MCF 10A (cell line): ENCODE measurements at places on chromosomes 5 and 9.

DNA sequence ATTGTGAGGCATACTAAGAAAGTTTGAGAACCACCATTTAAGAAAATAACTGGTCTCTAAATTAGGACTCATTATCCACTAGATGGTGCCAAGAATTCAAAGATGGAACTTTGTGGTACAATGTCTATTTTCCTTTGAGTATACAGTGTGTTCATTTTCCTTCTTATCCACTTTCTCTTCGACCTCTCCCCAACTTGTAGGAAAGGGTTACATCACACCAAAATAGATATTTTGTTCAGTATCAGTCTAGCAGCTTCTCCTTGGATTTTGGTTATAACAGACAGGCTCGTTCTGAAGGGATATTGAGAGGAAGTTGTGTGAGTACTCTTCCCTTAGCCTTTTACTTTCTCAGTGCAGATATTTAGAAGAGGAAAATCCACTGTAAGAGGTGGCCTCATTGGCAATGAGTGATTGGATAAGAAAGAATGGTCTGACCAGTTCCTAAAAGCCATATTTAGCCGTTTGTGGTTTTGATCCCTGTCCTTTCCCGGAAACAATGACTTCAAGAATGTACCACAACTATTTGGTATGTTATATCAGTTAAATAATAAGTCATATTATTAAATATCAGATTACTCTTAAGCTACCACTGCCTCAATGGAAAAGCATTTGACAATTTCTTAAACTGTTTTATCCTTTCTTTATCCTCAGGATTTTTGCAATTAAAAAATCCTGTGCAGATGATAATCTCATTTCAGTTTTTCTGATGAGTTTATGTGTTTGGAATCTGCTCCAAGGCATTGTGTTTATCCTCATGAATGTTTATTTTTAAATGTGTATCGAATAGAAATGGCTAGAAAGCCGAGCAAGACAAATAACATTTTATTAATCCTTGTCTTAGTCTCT is 69.0 kb upstream of the GRAMD2B start:
- peak; percentile 90 for DNase-seq

- DNase-seq = no peak
These were observed 19.2 kb downstream of the WNK2 start for GRCh38 chr9:93203026-93203717.

DNA sequence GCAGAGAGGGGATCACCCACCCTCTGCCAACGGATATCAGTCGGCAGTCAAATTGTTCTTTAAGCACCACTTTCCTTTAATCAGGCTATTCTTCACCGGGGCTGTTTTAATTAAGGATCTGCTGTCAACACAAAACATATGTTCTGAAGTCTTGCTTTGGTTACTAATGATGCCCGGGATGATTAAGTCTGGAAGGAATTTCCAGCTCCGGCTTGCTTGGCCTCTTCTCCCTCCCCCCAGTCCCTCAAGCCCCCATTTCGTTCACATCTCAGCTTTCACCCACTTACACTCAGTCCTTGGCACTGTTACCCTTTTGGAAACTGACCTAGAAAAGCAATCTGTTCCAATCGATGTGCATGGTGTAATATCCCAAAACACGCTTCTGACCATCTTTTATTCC is 74.7 kb downstream of the MSX2 start:
- no peak for DNase-seq

GRCh38 chr9:115300874-115301273 is 182.9 kb upstream of the TNC start:
- no peak for DNase-seq

DNA sequence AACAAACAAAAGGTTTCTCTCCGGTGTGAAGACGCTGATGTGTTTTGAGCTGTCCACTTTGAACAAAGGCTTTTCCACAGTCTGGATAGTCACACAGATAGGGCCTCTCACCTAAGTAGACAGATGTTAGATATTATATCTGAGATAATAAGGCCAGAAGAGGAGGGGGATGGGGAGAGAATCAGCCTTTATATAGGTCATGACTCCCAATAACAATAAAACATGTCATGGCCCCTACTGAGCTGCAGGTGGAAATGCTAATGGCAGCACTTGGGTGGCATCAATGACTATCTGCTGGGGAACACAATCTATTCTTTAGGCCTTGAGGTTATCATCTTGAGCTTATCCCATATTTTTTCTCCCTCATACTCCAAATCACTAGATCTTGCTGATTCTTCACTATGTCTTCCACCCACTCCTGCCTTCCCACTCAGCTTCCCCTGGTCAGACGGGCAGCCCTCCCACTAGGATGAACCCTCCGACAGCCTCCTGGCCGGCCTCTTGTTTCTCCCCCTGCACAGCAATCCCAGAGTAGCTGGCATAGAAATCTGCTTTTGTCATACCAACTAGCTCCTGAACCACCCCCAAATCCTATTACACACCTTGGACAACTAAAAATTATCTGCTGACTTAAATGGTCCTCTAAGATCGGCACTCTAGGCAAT is 11.5 kb upstream of the SLC35D2 start:
- DNase-seq = no peak

- no peak for DNase-seq
These were observed 244.5 kb upstream of the VLDLR start for GRCh38 chr9:2377117-2377516.

DNA sequence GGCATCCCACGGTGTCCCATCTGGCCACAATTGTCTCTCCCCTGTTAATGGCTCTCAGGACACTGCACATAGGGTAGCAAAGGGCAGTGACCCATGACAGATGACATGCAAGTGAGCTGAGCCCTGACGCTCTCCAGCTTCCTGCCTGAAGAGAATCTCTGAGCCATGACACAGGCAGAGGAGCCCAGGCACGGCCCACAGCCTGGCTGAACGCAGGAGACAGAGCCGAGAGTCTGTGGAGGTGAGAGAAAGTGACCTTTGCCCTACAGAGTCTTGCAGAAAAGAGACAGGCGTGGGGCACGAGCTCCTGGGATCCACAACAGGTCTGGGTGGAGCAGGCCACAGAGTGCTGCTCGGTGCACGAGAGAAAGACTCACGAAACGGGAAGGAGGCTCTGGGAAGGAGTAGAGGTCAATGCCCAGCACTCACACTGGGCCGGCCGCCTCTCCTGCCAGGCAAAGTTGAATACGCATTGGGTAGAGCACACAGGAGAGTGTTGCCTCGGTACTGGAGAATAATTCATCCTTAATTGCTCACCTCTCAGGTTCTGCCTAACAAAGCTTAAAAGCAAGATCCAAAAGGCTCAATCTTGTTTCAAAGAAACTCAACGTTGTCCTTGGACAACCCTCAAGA is 90.3 kb downstream of the MRPL36 start:
- no peak for DNase-seq

GRCh38 chr5:43646992-43647391 is 44.0 kb downstream of the NNT start:
- DNase-seq = no peak

GRCh38 chr9:10260501-10260900 is 352.3 kb downstream of the PTPRD start:
- DNase-seq = no peak

GRCh38 chr5:74205767-74206578 is 434.6 kb downstream of the ENC1 start:
- peak; percentile 7 for DNase-seq

DNA sequence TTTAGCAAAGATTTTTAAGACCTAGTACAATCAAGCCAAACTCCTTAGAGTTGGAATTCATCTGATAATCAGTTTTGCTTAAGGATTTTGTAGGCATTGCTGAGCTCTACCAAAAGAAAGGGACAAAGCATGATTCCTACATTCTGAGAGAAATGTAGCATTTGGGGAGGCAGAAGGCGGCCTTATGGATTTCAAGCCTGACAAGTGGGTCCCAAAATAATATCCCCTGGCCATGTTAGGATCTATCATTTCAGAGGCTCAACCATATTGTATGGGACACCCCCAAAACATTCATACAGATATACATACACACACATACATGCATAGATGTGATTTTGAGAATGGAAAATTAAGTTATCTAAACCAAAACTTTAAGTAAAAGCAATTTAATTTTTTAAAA is 257.8 kb upstream of the VLDLR start:
- no peak for DNase-seq

- DNase-seq = no peak
These were observed 20.2 kb downstream of the S100Z start for GRCh38 chr5:76870046-76870445.

DNA sequence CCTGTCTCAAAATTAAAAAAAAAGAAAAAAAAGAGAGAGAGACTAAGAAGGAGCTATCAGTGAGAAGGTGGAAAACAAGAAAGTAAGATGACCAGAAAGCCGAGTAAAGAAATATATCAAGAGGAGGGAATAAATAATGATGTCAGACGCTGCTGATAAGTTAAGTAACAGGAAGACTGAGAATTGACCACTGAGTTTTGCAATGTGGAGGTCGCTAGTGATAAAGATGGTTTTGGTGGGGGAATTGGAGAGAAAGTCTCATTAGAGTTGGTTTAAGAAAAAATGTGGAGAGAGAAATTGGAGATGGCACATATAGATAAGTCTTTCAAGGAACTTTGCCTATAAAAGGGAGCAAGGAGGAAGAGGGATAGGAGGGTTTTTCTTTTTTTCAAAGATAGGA is 91.9 kb downstream of the RAD23B start:
- no peak for DNase-seq

GRCh38 chr9:109466623-109467590 is 31.2 kb downstream of the PTPN3 start:
- peak; percentile 92 for DNase-seq

- DNase-seq = no peak
These were observed 277.9 kb downstream of the GAS1 start for GRCh38 chr9:86669422-86669821.

GRCh38 chr9:38687389-38687842 is 32.5 kb downstream of the FAM240B start:
- DNase-seq = peak; percentile 69

GRCh38 chr5:124544366-124545055 is 201.9 kb downstream of the ZNF608 start:
- peak; percentile 13 for DNase-seq

DNA sequence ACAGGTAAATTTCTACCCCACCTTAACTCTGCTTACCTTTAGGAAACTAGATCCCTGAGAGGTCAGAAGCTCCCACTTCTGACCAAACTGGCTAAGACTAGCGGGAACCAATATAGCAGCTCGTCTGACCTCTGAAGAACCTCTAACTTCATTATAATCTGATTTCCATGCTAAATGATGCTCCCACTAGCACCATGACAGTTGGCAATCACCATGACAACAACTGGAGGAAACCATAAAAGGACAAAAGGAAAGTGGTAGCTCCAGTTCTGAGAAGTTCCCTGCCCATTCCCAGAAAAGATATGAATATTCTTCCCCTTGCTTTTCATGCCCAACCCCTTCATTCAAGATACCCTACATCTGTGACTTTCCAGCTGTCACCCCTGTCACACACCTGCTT is 483.3 kb downstream of the CTNND2 start:
- DNase-seq = no peak

DNA sequence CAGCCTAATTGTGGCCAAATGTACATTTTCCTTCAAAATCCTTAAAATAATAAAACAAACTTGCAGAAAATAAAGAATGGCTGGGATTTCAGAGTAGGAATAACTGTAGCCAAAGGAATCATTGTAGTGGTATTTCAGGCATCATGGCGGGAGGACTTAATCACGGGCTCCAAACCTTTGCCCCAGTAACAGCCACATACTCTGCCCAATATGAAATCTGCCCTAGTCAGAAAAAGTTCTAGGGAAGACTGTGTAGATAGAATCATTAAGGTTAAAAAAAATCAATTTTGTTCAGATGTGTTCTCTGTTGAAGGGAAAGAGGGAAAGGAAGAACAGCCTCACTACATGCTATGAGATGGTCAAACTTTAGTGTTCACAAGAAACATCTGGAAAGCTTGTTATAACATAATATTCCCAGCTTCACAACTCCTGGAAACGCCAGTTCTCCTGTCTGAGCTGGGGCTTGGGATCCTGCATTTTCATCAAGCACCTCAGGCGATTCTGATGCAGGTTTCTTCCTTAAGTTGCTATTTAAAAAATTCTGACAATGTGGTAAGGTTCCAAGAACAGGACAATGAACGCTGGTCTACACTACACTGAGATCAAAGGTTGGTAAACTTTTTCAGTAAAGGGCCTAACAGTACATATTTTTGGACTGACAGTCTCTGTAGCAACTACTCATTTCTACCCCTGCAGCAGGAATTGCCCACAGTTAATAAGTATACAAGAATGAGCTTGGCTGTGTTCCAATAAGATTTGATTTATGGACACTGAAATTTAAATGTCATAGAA is 87.9 kb downstream of the CEMIP2 start:
- DNase-seq = peak; percentile 73

- DNase-seq = peak; percentile 74
These were observed 20.1 kb downstream of the CXXC5 start for GRCh38 chr5:139668064-139668880.

DNA sequence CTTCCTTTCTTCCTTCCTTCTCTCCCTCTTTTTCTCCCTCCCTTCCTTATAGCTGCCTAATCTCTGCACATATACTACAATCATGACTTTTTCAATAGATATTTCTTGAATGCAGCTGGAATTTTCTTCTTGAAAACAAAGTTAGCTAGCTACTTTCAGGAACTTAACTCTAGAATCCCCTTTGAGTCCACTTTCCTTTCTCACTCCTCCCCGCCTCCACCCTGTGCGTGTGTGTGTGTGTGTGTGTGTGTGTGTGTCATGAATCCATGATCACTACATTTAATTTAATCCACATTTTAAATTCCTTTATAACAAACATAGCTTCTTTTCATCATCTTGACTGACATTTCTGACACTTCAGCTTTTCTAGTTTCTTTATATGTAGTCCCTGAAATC is 167.5 kb upstream of the KLF9 start:
- no peak for DNase-seq

- no peak for DNase-seq
These were observed 114.2 kb downstream of the SEMA5A start for GRCh38 chr5:9431496-9432258.

DNA sequence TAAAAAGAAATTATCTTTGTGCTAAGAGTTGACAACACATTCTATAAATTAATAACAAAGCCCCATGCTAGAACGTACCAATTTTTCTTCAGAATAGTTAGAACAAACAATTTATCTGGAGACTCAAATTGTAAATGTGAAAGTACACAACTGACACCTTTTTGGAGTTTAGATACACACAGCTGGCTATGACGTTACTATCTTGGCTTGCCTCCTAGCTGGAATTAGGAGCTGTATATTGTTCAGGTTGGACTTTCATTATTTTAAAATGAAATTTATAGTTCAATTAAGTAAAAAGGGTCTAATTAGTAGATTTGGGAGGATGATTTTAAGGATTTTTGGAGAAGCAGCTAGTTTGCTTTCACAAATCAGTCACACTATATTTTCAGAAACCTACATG is 393.9 kb upstream of the RIOK2 start:
- DNase-seq = no peak

DNA sequence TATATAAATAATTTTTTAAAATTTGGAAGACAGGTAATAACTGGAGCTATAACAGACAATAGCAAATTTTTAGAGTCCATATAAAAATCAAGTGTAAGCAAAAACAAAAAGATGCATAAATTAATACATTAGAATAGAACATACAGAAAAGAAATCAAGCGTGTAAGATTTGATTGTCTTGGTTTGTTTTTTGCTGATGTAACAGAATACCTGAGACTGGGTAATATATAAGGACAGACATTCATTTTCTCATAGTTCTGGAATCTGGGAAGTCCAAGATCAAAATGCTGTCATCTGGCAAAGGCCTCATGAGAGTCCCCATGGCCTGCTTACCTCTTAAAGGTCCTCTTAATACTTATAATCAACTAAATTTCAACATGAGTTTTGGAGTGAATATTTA is 1010.1 kb downstream of the CDH18 start:
- no peak for DNase-seq

GRCh38 chr9:137027369-137028262 is at the start of gene ABCA2:
Gene ABCA2, minus strand, starts transcription at chr9:137028237. Its CDS starts 97 bp downstream, at chr9:137028140.
- no peak for DNase-seq
